ENCODE measurements at places on chromosomes 1 and 21.
A peak's percentile ranks its signal among the peaks of the same experiment; 100 is the strongest.

DNA sequence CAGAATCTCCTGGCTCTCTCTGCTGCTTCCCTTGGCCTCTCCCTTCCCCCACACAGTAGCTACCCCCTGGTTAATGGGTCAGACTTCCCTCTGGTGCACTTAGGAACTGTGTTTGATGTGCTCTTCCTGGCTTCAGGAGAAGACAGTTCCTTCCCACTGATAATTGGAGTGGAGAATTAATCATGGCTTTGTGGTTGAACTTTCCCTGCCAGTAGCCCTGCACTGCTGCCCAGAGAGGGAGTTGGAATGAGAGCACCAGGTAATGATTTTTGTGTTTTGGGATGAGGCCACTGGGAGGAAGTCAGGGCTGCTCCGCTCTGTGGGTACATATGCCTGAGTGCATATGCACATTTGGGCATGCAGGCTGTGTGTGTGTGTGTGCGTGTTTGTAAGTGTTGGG lies 39.7 kb upstream of the PADI2 start:
- DNase-seq, result no peak

- DNase-seq, result no peak
Observed at GRCh38 chr1:94820936-94821335, 779 bp downstream of the SLC44A3 start.

- no peak for DNase-seq
Observed at GRCh38 chr1:229001467-229002011, 266.3 kb downstream of the RHOU start.

GRCh38 chr1:15260418-15261154 lies 13.6 kb downstream of the FHAD1 start:
- DNase-seq, result no peak

GRCh38 chr1:65630855-65631254 lies 161.8 kb upstream of the PDE4B start:
- DNase-seq, result no peak

GRCh38 chr1:90262791-90263190 lies 267.9 kb downstream of the ZNF326 start:
- DNase-seq, result no peak

DNA sequence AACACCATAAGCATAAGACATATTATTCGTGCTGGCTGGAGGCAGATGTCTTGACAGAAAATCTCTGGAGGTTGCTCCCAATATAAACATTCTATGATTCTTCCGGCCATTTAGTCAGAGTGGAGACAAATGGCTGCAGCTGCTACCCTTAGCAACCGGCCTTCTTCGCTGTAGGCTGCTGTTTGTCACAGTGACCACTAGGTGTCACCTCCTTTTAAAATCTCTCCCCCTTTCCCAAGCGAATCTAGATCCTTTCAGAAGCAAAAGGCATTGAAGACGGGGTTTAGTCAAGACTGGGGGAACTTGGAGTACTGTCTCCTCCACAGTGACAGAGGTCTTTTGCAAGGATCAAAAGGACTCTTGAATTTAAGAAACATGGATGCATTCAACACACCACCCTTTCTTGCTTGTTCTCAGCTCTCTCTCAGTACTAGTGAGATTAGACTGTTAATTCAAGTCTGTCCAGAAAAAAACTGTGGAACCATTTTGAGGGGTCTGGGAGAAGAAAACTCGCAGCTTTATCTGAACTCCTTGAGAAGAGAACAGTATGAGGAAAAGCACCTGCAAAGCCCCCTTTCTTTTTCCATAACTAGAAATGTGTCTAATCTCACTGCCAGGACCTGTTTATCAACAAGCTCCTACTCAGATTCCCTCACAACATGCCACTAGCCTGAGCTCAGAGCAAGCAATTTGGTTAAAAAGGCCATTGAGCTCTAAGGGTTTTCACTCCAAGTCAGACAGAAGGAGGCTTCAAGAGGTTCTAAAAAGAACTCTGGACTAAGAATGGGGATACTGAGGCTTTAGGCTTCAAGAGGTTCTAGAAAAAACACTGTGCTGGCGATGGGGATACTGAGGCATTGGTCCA lies 408.3 kb upstream of the PLXNA2 start:
- peak; percentile 77 for DNase-seq

GRCh38 chr1:7727809-7728471 lies 43.2 kb upstream of the VAMP3 start:
- peak; percentile 3 for DNase-seq

DNA sequence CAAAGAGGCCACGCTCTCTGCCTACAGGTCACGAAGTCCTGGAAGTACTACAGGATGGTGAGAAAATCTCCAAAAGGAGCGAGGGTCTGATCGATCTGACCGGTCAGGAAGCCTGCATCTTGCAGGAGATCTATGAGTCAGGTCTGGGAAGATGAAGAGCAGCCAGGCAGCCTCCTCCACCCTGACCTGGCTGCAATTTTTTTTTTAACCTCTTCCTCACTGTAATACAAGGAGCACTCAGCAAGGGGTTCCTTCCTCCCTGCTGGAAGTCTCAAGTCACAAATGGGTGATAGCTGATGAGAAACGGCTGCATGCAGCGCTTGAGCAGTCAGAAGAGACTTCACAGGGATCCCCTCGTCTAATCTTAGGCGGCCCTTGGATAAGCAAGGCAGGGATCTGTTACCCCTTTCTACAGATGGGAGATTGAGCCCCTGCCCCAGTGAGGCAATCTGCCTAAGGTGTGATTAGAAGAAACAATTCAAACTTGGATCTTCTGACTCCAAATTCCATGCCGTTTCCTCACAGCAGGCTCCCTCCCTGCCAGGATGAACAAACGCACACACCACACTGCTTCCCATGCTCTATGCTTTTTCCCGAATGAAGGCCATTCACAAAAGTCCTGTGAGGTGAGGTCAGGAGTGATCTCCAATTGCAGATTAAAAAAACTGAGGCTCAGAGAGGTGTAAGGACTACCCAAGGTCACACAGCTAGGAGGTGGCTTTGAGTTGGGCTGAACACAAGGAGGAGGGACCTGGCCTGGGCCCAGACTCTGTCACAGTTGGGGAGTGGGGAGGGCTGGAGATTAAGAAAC lies 48.3 kb downstream of the ECE1 start:
- no peak for DNase-seq

Measured in NCI-H1417 treated with DMSO at 0.1 percent for 48 hours (cell line).